ENCODE measurements at places on chromosomes 12 and 14.

DNA sequence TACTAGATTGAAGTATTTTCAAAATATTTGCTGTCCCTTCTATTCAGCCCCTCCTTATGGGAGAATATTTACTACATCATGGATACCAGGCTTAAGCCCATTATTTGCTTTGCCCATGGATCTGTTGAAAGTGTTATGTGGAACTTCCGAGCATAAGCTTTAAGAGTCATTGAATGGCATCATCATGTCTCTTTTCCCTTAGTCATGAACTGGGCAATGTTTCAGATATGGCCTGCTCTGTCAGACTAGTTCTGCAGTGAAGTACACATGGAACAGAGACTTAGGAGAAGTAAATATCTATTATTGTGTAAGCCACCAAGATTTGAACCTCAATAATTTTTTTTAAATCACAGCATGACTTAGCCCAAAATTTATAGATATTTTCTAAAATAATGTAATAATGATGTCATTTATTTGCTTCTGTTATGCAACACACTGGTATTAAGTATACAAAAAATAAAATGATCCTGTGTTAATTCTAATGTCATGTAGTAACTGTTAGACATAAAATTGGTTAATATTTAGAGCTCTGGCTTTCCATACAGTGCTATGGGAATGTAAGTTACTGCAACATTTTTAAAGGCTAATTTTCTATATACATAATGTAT lies 1097.3 kb downstream of the SLC16A7 start:
- no peak for DNase-seq

DNA sequence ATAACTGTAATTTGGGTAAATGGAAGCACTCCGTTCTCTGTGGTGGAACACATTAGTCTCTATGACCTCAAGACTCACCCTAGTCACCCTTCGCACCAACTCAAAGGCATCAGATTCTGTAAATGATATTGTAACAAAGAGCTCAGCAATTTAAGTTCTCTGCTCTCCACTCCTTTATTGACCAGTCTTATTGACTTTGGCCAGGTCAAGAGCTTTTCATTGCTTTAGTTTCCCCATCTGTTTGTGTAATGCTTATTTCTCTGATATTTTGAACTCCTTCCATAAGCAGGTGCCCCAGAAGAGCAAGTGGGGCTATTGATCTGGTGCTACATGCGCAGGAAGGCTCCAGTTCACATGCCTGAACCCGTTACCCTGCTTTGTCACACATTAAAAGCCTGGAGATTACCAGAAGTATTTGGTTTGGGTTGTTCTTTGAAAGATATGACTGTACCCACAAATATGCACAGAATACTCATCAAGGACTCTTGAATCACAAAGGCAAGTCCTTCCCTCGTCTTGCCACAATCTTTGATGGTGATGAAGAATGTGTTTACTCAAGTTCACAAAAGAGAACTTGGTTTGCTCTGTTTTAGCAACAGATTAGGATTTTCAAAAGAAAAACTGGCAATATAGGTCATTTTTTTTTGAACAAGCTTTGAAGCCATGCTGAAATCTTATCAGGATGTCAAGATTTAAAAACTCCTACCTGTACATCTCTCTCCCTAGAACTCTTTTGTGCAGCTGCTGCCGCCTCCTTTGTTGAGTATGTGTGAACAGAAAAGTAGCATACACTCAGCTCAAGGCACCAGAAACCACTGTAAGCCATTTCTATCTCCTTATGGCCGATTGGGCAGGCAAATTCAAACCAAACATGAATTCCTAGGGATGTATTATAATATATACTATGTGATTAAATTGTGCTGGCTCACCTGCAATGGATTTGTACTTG lies 193.9 kb downstream of the BCAT1 start:
- DNase-seq, result peak; percentile 16

DNA sequence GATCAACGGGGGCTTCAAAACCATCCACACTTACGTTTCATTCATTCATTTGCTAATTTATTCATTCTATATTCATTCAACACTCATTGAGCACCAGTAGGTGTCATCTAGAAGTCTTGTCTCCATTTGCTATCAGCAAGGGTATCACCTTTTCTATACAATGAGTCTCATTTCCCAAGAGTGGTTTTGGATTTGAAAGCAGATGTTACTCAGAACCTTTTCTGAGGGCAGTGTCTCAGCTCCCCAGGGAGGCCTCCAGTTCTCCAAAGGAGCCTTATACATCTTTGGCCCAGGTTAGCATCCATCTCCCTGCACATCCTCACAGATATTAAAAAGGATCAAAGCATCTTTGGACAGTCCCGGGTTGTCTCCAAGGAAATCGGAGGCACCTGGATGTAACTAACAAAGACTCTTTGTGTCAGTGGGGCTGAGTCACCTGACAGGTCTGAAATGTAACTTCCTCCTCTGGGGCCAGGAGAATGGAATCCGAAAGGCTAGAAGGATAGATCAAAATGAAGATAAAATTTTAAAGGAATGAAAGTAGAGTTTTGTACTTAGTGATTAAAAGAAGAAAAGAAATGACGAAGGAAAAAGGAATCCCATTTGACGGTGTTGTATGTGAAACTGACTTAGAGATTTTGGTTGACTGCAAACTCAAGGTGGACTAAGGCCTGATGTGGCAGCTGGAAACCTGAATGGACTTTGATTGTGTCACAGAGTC lies 103.0 kb downstream of the VCPKMT start:
- DNase-seq, result no peak

- no peak for DNase-seq
Measured at GRCh38 chr12:122024132-122024785, 2.6 kb downstream of the BCL7A start.

- no peak for DNase-seq
Measured at GRCh38 chr12:66453120-66453519, 150.8 kb downstream of the HELB start.

DNA sequence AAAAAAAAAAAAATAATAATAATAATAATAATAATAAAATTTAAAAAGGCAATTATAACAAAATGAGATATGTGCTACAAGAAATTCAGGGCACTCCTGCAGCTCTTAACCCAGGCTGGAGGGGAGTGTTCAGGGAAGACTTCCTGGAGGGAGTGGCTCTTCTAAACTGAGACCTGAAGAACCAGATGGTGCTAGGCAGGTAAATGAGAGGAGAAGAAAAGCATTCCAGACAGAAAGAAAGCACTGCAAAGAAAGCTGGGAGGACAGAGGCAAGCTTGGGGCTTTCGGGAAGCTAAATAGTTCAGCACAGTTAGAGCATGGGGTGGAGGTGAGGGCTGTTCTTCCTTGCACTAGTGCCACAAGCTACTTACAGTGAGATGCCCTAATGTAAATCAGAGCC lies 9.9 kb upstream of the SRSF9 start:
- DNase-seq, result no peak

DNA sequence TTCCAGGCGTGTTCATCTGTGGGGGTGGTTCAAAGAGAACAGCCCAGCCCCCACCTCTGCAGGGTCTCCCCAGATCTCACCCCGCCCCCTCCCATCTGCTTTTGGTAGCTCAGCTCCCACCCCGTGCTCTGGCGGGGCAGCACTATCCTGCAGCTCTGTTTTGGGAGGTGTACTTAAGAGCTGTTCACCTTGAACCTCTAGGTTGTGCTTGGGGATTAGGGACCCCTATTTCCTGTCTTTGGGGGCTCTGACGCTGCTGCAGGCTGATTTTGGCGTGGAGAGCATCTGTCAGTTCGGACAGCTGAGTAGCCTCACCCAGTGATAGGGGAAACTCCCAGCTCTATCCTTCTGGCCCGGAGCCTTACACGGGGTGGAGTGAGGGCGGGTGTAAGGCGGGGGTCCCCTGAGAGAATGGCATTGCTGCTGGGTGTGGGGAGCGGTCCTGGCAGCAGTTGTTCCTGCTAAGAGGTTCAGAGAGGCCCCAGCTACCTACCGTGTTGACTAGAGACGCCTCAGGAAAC lies 765 bp downstream of the TMEM120B start:
- peak; percentile 5 for DNase-seq

DNA sequence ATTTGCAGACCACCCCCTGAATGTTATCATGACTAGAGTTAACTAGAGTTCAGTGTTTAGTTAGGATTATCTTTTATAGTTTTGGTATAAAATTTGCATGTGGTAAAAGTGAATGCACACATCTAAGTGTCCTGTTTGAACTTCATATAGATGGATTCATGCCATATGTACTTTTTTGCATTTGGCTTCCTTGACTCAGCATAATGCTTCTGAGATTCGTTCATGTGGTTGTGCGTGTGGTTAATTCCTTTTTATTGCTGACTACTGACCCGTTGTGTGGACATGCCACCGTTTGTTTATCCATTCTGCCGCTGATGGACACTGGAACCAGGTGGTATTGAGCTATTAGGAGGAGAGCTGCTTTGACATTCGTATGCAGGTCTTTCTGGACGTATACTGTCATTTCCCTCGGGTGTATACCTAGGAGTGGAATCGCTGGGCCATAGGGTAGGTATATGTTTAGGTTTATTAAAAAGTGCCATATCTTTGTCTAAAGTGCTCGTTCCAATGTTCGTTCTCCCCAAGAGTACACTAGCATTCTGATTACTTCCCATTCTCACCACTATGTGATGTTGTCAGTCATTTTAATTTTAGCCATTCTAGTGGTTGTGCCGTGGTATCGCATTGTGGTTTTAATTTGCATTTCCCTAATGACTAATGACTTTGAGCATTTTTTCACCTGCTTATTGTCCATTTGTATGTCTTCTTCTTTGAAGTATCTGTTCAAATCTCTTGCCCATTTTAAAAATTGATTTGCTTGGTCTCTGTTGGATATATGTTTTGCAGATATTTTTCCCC lies 37.7 kb downstream of the RIN3 start:
- DNase-seq, result no peak

DNA sequence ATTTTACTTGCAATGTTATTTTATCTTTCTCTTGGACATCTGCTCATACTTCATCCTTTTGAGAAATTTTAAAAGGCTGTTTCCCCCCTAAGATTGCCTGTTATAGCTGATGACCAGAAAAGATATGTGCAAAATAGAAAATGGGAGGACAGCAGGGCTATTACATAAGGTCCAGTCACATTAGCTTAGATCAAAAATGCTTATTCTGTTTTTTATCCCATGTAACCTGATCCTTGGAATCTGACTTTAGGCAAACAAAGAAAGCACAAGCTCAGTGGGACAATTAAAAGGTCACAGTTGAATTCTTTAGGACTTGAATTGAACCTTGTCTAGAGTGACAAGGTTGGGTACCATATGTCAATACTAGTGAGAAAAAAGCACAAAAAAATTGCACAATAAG lies 65.1 kb upstream of the TRHDE start:
- DNase-seq, result no peak

DNA sequence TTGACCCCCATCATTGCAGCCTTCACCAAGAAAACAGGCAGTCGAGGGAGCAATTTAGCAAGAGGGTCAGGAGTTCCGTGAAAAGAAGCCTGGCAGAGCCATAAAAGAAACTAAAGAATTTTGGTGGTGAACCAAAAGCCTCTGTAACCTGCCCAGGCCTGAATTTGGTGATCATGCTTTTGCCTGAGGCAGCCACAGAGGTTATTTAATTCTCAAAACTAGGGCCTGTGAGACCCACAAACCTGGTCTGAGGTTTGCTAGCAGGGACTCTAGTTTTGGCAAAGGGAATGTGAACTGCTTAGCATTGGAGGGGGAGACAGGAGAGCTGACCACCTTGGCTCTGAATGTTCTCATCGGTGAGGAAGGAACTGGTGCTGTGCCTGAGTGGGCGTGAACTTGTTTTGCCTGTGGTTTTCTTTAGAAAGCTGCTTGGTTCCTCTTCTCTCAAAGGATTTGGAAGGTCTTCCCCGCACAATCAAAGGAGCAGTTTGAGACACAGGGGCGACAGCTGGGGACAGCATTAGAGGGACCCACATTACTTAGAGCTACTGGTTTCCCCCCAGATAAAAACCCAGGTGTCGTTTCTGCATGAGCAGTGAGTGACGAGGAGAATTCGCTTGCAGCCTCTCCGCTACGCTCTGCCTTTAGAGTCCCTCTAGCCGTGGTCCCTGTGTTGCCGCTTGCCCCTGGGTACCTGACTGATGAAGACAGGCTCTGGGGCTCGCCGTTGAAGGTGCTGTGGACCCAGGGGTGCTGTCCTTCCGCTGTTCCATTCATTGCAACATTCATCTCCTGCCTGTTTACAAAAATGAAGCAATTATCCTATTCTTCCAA lies 12.6 kb upstream of the WNT5B start:
- DNase-seq, result no peak

DNA sequence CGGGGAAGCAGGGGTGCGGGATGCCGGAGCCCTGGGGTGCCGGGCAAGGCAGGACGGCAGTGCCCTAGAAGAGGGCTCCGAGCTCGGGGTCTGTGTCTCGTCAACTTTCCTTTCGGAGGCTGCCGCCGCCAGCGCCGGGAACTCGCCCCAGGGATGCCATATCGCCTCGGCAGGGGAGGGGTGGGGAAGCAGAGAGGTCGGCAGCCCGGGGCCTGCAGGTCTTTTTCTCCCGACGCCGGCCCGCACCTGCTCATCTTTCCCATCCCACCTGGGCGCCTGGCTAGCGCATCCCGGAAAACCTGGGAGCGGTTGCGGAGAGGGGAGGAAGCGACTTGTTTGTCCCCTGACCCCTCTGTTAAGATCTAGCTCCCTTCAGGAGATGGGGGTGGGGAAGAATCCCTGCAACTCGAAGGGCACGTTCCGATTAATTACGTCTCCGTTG lies 547 bp downstream of the CNTN1 start:
- DNase-seq, result no peak

GRCh38 chr12:129381715-129382114 lies 522.1 kb downstream of the TMEM132D start:
- no peak for DNase-seq

- DNase-seq, result no peak
Measured at GRCh38 chr14:44798386-44799242, 163.1 kb downstream of the KLHL28 start.

GRCh38 chr14:53571641-53572328 lies 384.8 kb downstream of the BMP4 start:
- DNase-seq, result no peak

GRCh38 chr12:90970471-90970870 lies 15.5 kb upstream of the CCER1 start:
- DNase-seq, result no peak

- no peak for DNase-seq
Measured at GRCh38 chr14:48725051-48725734, 861.0 kb downstream of the RPS29 start.

GRCh38 chr12:71799106-71799505 lies 40.5 kb upstream of the TBC1D15 start:
- DNase-seq, result no peak

DNA sequence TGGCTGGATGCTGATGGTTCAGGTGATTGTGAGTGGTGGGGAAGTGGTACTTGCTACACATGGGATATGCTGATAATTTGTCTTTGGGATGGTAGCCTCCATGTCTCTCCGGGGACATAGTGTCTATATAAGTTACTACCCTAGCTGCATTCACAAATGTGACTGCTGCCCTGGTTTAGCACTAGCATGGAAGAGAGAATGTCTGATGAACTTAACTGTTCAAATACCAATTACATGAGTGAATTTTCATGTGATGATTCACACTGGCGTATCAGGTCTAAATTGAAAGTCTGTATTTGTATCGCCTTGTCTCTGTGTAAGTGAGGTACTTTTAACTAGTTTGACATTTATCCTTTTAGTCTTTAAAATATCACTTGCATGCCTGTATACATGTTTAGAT lies 34.4 kb downstream of the ATF7IP start:
- DNase-seq, result no peak

GRCh38 chr12:93363841-93364297 lies 13.9 kb upstream of the NUDT4 start:
- DNase-seq, result no peak
